Activated naive CD4-positive, alpha-beta T cell treated with anti-CD3 and anti-CD28 coated beads, Interleukin-2, amount 50 U/mL, for 72 hours (primary cell): ENCODE measurements at places on chromosomes 3 and 15.
A peak's percentile ranks its signal among the peaks of the same experiment; 100 is the strongest.

DNA sequence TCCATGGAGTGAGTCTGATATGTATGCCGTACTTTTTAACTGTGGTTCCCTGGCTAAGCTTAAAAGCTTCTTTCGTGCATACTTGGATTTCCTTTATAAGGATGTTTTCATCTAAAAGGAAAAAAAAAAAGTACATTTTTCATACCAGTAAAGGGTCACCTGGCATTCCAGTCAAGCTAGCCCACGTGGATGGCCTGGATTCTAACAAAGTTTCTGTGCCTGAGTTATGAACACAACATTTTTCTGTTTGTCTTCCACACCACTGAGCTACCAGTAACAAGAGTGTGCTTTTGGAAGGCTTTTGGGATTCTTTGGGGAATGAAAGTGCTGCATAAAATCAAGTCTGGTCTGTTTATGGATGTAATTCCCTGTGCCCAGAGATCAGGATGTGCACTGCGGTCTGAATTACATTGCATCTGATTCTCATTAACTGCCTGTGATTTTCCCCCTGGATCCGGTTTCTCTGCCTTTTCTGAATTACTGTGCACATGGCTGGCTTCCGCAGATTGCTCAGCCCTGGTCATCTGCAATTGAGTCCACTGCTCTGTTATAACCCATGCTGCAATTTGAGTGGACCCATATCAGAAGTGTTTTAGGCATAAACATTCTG, 38.2 kb upstream of the MAGI1 start:
- DNase-seq = no peak

DNA sequence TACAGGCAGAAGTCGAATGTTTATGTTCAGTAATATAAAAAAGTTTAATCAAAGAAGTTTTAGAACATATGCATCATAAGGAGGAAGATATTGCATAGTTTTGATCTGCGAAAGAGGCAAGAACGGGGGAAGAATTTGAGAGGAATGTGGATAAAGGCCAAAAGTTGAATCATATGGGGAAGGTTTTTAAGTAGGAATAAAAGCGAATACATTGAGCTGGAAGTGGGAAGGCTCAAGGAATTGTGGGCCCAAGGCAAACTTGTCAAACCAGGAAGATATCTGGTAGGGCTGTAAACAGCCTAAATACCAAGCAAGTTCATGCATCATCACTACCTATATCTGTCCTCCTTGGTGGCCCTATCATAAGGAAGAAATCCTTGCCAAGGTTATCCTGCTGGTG, 186.9 kb downstream of the MAGI1 start:
- DNase-seq = no peak

- no peak for DNase-seq
Measured at GRCh38 chr3:110623571-110623970, 448.0 kb upstream of the NECTIN3 start.

DNA sequence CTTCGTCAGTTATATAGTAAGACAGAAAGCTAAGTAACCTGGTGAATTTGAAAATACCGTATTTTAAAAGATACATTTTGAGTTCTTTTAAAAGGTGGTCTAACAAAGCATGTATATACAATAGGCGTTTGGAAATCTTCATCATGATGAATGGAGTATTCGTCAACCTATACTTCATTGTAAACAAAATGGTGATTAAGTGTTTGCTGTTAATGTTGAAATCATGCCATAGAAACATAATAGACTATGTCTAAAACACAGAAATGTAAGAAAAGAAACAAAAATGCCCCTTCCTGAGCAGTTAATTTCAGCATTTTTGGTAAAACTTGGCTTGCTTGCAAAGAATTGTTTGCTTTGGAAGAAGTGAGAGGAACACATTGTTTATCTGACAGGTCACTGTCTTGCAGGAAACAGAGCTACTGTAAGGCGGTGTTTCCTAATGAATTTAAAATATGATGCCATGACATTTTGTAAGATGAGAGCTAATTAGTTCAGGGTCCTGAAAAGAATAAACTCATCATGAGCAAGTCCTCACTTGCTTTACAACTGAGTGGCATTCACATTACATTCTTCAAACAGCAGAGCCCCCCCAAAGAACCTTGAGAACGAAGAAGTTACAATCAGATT, 126.7 kb downstream of the SERPINI1 start:
- no peak for DNase-seq

DNA sequence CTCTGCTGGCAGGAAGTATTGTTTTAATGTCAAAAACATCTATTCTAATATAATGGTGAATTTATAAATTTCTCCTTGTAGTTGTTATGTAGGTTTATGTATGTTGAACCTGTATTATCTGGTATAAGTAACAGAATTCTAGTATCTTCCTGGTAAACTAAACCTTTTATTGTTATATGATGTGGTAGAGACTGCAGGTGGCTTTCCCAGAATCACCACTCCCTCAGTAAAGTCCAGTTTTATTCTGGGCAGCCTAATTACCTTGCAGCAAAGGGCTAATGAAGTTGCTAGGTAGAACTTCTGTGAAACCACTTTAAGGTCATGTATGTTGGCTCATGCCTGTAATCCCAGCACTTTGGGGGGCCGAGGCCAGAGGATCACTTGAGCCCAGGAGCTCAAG, 15.6 kb downstream of the CSNK1G1 start:
- DNase-seq = no peak

GRCh38 chr3:31959951-31960792, 20.9 kb downstream of the OSBPL10 start:
- no peak for DNase-seq

DNA sequence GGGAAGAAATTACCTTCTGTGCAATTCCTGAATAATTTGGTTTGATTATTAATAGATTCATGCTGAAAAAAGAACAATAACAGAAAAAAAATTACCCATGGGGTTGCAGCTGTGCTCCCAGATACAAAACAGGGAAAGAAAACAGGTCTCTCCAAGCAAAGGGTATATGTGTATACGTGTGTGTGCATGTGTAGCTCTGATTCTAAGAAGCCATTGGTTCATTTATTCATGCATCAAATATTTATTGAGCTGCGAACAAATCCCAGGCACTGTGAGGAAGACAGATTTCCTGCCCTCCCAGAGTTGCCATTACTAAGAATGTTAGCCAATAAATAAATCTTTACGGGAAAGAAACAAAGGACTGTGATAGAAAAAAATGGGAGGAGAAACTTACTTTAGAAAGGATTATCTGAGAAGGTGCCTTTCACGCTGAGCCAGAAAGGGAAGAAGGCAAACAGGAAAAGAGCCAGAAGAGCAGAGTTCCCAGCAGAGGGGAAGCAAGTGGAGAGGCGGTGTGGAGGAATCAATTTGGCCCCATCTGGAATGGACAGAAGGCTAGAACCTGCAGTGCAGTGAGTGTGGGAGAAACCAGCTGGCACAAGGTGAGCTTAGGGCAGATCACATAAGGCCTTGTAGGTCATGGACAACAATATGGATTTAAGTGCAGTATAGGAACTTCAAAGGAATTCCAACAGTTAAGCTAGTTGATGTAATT, 20.7 kb downstream of the CHL1 start:
- no peak for DNase-seq

DNA sequence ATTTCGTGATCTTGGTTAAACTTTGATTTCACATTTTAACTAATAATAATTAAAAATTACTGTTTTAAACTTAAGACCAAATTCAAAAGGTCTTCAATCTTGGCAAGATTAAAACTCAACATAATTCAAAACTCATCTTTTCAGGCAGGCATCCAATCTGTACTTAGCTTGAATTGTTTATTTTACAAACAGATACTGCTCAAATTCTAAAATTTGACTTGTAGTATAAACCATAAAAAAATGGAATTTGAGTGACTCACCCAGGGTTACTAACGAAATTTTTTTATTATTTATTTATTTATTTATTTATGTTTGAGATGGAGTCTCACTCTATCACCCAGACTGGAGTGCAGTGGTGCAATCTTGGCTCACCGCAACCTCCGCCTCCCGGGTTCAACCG, 64.4 kb downstream of the GAP43 start:
- DNase-seq = no peak

DNA sequence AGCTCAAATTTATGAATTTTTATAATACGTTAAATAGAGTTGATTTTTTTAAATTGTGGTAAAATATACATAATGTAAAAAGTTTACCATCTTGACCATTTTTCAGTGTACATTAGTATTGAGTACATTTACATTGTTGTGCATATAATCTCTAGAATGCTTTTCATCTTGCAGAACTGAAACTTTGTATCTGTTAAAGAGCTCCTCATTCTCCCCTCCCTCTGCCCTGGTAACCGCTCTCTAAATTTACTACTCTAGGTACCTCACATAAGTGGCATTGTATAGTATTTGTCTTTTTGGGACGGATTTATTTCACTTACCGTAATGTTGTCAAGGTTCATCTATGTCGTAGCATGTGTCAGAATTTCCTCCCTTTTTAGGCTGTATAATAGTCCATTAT, 13.6 kb downstream of the TBC1D23 start:
- DNase-seq = no peak

DNA sequence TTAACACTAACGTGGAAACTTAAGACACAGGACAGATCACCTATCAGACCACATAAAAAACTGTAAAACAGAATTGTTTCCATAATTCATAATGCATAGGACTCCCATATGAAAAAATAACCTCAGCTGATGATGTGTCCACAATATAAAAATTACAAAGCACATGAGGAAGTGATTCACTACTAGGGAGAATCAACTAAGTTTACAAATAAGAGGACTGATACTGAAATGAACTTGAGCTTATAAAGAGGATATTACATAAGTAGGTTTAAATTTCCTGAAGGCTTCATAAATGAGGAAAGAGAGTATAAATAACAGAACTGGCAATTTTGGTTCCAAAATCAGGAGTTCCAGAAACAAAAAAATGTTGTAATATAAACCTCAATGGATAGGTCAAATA, 111.9 kb downstream of the SAMMSON start:
- DNase-seq = no peak

DNA sequence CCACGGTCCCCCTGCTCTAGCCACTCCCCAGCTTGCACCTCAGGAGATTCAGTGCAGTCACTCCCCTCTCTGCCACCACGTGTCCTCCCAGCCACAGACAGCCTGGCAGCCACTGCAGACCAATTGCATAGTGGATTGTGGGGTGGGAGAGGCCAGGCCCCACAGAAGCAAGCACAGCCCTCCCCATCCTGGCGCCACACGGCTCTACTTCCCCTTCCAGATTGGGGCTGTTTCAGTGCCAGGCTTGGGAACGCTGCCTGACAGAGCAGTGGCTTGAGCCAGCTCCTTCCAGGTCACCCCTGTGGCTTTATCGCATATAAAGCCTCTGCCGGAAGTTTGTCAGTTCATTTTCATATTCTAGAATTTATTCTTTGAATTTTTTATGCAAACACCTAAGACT, 90.7 kb downstream of the TMEM266 start:
- DNase-seq = no peak

- no peak for DNase-seq
Measured at GRCh38 chr3:124292329-124292728, 300.4 kb upstream of the ROPN1 start.

DNA sequence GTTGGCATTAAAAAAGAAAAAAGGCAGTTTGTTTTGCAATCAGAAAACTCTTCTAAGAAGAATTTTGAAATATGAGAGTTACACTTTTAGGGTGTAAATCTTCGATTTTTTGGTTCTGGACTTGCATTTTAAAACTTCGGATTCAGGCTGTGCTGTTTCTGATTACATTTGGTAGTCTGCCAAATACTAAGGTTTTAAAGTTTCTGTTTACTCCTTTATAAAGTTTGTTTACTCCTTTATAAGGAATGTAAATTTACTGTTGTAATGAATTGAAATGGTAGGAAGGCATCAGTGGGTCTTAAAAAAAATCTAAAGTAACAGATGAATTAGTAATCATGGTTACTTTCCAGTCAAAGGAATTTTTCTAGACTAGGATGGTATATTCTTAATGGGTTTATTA, 14.1 kb downstream of the FXR1 start:
- no peak for DNase-seq

GRCh38 chr15:74784426-74785193, 2.7 kb downstream of the CSK start:
- DNase-seq = no peak

GRCh38 chr3:179147514-179147872, 664 bp upstream of the PIK3CA start:
- peak; percentile 84 for DNase-seq

DNA sequence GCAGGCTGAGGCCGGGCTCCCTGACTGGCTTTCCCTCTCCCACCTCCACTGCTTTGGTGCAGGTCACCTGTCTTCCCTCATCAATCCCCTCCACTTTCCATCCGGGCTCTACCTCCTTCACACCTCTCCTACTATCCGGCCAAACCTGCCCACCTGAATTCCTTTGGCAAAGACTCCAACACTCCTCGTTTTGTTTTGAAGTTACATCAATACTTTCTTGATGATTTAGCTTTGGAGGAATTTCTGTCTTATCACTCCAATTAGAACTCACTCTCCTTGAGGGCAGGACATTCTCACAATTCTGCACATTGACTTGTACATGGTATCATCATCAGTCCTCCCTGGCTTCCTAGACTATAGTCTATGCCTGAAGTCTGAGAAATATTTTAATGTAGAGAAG, 20.4 kb downstream of the LDHAL6B start:
- DNase-seq = no peak

DNA sequence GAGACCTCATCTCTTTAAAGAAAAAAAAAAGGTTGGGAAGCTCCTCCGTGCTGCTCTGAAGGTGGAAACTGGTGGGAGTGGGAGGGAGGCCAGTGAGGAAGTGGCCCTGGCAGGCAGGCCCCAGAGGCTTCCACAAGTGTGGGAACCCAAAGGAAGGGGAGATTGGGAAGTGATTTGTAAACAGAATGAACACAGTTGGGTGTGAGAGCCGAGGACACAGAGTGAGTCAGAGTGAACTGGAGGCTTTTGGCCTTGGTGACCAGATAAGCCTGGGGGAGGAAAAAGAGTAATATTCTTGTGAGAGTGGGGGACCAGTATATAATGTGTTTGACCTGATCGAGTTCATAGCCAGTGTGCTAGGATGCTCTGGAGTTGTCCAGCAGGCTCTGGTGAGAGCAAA, 23.0 kb downstream of the MKRN2 start:
- DNase-seq = no peak

GRCh38 chr3:176074096-176074495, 1123.2 kb downstream of the TBL1XR1 start:
- no peak for DNase-seq

- no peak for DNase-seq
Measured at GRCh38 chr3:81760215-81760614, 1.2 kb downstream of the GBE1 start.

DNA sequence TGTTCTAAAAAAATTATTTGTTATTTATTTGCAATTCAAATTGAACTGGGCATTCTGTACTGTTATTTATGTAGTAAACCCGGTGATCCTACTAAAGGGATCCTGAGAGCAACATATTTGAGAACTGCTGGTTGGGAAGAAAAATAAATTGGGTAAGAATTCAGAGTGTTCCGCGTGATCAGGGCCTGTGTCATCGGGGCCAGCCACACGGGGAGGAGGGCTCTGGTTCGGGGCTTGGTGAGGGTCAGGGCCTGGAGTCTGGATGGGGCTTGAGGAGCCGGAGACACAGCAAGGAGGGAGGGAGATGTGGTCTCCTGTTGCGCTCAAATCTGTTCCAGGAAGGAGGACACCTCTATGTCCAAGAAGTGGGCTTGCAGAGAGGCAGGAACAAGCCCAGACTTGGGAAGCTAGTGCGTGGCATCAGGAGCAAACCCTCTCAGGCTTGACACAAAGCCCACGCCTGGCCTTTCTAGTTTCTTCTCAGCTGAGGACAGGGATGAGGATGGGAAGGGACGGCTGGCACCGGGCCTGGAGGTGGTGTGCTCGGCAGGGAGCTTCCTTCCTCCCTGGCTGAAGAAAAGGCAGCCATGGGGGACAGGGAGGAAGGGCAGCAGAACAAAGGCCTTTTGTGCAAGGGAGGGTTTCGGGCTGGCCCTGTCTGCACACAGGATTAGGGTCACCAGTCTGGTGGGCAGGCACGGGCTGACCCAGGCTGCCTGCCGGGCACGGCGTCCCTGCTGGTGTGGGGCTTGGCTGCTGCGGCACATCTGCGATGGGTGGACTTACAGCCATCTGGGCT, 22.9 kb upstream of the FBLN2 start:
- no peak for DNase-seq
